Common myeloid progenitor, CD34-positive (primary cell): ENCODE measurements at places on chromosomes 11 and 22.

- DNase-seq = peak; percentile 92
Measured at GRCh38 chr11:9250139-9250582, 15.0 kb downstream of the DENND5A start.

- peak; percentile 57 for DNase-seq
Measured at GRCh38 chr11:12200279-12200990, 90.0 kb downstream of the MICAL2 start.

DNA sequence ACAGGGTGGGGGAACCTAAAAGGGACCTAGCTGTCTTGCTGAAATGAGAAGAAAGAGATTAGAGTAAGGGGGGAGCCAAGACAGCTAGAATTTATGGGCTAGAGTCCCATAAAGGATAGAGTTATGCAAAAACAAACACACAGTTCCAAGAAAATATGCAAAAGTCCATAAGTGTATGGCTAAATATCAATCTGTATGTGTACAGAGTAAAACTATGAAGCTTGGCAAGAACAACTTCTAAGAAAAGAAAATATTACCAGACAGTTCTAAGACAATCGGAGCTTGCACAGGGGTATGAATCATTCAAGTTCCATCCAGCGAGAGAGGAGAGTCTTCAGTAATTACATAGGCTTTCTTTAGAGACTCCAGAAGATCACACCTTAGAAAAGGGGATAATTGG lies 41.8 kb downstream of the GDPD4 start:
- DNase-seq = no peak

DNA sequence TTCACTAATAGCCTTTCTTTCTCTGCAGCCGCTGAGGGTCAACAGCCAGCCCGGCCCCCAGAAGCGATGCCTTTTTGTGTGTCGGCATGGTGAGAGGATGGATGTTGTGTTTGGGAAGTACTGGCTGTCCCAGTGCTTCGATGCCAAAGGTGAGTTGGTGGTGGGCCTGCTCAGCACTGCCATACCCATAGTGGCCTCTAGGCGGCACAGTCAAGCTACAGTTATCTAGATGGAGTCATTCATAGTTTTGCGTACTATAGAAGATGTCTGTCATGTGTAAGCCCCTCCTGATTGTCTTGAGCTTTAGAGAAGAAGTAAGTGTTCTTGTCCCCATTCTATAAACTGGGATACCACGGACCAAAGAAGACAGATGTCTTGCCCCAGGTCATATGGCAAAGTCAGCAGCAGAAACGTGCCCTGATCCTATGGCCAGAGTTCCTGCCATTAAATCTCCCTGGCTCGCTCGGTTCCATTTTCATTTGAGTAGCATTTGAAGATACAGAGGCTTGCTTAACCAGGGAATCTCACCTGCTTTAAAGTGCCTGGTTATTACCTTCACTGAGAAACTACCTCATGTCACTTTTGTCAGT lies 42.1 kb upstream of the CRTAM start:
- DNase-seq = peak; percentile 51

DNA sequence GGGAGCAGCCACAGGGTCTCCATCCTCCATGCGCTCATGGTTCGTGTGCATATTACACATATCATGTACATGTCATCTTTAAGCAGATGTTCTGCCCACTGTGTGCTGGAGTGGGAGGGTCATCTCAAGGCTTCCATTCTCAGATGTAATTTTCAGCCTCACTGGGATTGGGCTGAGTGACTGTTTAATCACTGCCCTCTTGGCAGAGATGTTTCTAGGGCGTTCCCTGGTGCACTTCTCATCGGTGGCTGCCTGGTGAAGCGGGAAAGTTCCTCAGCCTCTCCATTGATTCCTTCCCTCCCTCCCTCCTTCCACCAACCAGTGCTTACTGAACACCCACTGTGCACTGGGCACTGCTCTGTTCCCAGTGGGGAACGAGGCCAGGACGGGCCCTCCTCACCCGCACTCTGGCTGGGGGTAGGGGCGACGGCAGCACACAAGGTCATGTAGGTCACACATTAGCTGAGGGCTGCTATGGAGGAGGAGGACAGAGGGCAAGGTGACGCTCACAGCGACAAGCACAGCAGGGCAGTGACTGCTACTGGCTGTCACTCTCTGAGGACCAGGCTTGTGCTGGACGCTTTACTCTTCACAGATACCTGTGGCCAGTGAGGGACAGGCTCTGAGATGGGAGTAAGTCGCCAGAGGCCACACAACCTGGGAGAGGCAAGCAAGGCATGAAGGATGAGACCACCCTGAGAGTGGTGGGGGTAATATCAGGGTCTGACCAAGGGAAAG lies 22.9 kb downstream of the GNAZ start:
- DNase-seq = no peak

DNA sequence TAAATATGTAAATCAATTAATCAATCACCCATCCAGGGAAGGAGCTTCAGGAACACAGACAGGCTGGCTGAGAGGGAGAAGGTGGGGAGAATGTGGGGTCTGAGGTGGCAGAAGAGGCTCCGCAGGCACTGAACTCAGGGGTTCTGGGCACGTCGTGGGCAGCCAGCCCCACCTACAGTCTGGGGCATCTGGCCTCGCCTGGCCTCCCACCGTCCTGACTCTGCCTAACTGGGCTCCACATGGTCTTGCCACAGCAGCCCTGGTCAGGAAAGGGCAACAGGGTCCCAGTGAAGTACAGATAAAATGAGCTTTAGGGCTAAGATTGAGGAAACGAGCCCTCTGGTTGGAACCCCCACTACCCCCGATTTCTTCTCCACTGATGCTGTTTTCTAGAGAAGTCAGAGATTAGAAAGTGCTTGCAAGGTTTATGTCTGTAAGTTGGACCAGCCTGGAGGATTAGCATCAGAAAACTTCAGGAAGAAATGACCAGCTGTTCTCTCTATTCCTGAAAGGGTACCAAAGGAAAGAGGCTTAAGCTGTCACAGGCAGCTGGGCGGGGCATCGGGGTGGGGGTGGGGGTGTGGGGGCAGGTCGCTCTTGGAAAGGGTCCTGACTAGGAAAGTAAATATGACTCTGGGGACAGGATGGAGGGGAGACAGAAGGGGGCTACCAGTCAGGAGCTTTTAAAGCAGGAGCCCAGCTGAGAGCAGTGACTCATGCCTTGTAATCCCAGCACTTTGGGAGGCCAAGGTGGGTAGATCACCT lies 261.7 kb downstream of the BUD13 start:
- no peak for DNase-seq

- no peak for DNase-seq
Measured at GRCh38 chr11:134346101-134346975, 14.6 kb downstream of the GLB1L2 start.

GRCh38 chr11:72568861-72569260 lies 105.4 kb downstream of the PDE2A start:
- no peak for DNase-seq

DNA sequence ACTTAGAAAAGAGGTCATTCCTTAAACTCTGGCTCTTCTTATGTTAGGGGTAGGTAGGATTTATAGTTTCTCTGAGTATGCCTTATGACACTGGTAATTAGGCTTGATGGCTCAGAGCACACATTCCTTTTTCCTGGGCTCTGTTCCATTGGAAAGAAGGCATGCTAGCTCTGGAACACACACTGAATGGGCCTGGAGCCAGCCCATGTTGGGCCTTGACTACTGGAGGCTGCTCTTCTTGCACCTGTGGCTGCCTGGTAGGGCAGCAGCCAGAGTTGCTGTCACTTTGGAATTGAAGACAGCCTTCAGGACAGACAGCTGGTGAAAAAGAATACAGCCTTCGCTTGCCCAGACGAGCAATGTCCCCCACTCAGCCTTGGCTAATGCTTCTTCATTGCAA lies 18.2 kb downstream of the MCAM start:
- no peak for DNase-seq

GRCh38 chr22:45934659-45935341 lies 42.2 kb downstream of the WNT7B start:
- DNase-seq = no peak

GRCh38 chr11:128419012-128419767 lies 168.2 kb downstream of the ETS1 start:
- DNase-seq = no peak

GRCh38 chr22:22397292-22397870 lies 111.2 kb downstream of the ZNF280B start:
- no peak for DNase-seq

DNA sequence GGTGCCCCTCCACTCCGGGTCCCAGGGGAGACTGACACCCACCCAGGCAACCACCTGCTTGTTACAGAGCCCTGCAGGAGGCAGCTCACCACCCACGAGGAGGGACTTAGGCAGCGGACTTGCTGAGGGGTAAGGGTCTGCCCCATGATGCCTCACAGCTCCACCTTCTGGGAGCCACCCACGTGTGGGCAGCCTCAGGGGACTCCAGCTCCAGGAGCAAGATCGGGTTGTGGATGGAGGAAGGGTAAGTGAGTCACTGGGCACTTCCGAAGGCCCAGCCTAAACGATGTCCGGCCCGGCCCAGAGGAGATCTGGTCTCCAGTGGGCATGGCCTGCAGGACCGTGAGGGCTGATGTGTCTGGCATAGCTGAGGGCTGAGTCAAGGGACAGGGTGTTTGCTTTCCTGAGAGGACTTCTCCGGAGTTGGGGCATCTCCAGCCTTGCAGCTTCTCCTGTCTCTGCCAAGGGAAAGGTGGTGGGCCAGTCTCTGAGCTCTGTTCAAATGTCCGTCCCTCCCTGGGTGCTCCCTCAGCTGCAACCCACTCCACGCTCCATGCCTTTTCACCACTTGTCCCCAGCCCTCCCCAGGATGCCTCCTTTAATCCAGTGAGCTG lies 32.3 kb upstream of the P2RY2 start:
- DNase-seq = no peak

DNA sequence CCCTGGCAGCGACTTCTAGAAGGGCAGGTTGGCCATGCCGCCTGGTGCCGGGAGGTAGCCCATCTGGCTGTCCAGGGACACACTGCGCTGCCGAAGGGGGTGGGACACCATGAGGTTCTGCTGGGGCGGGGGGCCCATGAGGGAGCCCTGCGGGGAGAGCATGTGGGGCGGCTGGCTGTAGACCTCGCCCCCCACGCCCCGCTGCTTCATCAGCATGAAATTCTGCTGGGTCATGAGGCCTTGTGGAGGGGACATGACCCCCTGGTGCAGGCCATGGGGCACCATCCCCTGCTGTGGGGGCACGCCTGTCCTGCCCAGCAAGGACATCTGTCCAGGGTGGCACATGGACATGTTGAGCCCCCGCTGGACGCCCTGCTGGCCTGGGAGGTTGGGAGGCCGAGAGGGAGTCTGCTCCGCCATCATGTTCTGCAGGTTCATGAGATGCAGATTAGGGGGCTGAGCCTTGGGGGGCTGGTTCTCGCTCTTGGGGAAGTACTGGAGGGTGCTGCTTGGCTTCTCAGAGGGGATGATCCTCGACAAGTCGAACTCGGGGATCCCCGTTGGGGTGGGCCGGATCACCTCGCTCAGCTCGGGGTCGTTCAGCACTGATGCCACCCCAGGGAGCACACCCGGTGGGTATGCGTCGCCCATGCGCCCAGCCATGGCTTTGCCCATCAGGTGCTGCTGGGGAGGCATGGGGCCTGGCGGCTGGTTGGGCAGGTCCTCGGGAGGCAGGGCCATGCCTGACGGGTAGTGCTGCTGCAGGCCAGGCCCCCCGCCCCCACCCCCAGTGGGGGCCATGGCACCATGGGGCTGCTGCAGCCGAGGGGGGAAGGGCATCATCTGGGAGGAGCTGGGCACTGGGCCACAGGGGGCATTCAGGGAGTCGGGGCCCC lies 15.0 kb downstream of the CXCR5 start:
- no peak for DNase-seq

DNA sequence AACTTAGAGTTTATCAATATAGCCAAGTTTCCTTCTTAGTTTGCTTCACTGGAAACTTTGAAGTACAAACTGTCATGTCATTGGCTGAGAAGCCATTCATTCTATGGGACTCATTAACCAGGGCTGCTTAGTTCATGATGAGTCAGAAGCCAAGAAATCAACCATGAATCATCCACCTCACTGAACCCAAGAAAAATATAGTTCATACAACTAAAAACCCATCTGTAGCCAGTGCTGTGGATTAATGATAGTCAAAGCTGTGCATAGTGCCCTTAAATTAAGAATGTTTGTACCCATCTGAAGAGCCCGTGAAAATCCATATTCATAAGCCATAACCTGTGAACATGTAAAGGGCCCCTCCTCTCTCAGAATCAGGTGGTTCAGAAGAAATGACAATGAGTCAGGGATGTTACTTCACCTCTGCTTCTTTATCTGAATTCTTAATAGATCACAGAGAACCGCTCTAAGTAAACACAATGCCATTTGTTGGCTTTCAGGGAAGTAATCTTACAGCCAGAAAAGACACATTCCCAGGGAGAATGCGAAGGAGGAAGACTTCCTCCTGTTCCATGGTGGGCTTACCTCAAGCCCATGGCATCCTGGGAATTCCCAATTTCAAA lies 25.4 kb downstream of the MMP20 start:
- DNase-seq = peak; percentile 89

GRCh38 chr11:70090961-70091381 lies 12.9 kb downstream of the ANO1 start:
- DNase-seq = no peak

DNA sequence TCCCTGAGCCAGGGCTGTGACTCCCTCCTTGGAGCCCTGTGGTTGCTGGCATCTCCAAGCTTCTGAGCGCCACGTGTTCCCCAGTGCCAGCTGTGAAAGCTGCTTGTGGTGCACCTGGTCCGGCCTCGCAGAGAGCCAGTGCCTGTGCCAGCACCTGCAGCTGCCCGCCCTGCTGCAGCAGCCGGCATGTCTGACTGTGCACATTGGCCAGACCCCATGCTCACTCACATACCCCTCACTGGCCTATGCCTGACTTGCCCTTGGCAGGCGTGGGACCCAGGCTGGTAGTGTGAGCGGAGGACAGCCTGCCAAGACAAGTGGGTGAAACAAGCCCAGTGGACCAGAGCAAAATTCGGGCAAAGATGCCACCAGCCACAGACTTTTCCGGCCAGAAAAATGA lies 9.8 kb downstream of the MRPL48 start:
- DNase-seq = no peak

DNA sequence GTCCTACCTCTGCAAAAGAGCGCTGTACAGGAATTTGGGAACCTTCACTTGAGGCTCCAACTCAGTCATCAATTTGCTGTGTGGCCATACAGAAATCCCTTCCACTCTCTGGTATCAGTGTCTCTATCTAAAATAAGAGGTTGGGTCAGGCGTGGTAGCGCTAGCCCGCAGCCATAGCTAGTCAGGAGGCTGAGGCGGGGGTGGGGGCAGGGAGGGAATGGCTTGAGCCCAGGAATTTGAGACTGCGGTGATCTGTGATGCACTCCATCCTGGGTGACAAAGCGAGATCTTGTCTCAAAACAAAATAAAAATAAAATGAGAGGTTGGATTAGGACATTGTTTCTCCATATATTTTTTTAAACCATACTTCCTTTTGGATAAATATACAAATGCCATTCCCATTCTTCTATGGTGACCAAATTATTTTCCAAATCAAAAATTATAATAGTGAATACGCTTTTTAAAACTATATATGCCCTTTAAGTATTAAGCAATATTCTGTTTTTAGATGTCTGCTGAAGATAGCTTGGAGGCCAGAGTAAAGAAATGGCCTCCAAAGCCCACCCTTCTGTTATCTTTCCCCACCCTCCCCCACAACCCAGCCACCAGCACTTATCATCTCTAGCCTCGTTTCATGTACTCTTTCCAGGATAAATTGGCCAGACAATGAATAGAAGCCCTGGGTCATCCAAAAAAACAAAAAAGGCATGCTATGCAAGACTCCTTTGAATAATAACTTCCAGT lies 87.2 kb downstream of the PLEKHA7 start:
- no peak for DNase-seq

- DNase-seq = peak; percentile 67
Measured at GRCh38 chr11:44775366-44775984, 48.7 kb downstream of the TSPAN18 start.

GRCh38 chr11:128474036-128474874 lies 113.1 kb downstream of the ETS1 start:
- DNase-seq = no peak
